ENCODE measurements at places on chromosomes 7 and 10.

GRCh38 chr7:29311314-29311713 is 116.7 kb downstream of the CHN2 start:
- peak; percentile 45 for DNase-seq

DNA sequence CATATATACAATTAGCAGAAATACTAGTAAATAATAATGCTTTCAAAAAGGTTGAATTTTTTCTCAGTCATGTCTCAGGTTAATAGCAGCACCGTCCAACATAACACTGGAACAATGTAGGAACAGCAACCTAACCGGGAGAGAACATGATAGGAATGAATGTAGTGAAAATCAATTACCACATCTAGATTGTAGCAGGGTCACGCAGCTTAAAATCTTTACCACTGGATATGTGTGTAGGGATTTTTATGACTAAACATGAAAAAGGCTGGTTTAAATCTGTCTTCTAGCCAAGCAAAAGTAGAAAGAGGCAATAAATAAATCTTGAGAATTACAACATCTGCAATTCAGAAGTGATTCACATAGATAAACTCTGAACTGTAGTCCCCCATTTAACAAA is 326.0 kb downstream of the DGKB start:
- no peak for DNase-seq

GRCh38 chr7:46908770-46909169 is 673.1 kb downstream of the TNS3 start:
- no peak for DNase-seq

GRCh38 chr10:20020677-20021076 is 204.4 kb downstream of the PLXDC2 start:
- DNase-seq: no peak

GRCh38 chr7:157404845-157405481 is 68.2 kb downstream of the DNAJB6 start:
- DNase-seq: no peak

GRCh38 chr7:157540020-157540419 is 203.2 kb downstream of the DNAJB6 start:
- DNase-seq: no peak

DNA sequence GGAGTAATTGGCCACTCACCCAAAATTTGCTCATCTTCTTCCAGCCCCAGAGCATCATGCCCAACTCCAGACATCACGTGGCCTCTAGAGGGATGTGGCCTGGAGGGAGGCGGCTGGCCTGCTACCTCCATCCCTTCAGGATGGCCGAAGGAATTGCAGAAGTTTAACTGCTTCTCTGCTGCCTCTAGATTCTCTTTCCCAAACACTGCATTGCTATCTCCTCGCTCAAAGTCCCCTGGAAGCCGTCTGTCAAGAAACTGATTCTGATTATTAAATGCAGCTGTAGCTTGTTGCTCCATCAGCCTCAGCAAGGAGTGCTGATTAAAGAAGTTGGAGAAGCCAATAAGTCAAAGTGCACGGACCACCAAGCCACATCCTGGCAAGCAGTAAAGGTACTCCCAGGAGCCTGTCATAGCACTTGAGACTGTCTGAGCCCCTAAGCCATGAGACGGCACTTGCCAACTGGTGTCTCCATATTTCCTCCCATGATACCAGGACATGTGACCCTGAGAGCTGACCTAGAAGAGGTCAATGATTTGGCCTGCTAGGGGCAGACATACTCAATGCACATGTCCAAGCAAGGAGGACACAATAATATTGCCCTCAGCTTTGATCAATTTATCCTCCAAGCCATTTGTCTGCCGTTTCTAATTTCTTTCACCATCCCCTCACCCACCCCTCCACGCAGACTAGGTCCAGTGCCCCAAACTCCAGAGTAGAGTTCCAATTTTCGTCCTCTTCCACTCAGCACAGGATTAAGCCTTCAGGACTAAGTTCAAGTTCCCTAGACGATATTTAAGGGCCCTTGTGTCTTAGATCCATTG is 84.2 kb downstream of the TBXAS1 start:
- no peak for DNase-seq

GRCh38 chr10:34528320-34528719 is 286.8 kb downstream of the PARD3 start:
- DNase-seq: no peak

- no peak for DNase-seq
Observed at GRCh38 chr10:7146189-7146588, 264.6 kb downstream of the SFMBT2 start.

- DNase-seq: no peak
Observed at GRCh38 chr7:135938563-135938962, 38.6 kb downstream of the MTPN start.
